ENCODE measurements at places on chromosomes 13 and 19.

- no peak for DNase-seq
Measured at GRCh38 chr19:18948075-18948975, 7.3 kb upstream of the HOMER3 start.

- peak; percentile 84 for DNase-seq
Measured at GRCh38 chr19:38233740-38234251, 9.8 kb upstream of the DPF1 start.

DNA sequence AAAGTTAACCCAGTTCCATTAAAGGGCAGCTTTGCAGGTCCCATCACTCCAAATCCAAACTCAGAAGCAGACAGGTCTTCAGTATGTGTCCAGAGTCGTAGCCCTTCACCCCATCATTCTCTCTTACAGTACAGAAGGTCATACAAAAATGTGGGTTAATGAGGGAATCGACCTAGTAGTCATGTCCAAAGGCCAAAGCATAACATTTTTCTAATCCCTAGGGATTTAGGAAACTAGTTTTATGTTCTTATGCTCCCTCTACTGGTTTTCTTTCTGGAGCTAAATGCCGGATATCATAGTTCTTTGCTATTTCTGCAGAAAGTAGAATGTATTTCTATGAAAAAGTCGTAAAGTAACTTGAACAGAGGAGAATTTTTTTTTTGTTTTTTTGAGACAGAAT lies 72.2 kb downstream of the DHRS12 start:
- no peak for DNase-seq

DNA sequence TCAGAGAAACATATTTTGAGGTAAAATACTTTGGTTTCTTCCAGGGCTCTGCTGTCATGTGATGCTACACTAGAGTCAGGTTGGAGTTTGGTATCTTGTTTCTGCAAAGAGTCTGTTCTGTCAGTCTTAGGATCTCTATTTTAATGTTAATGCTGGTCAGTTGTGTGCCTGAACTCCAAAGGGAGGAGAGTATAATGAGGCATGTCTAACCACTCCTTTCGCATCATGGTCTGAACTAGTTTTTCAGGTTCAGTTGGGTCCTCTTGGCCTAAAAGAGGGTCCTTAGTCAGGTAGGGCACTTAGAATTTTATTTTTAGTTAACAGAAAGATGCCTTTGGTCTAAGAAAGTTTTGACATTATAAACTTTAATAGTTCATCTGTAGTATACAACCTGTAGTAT lies 78.2 kb downstream of the FNDC3A start:
- no peak for DNase-seq

- no peak for DNase-seq
Measured at GRCh38 chr13:75760131-75761021, 124.2 kb downstream of the LMO7 start.

DNA sequence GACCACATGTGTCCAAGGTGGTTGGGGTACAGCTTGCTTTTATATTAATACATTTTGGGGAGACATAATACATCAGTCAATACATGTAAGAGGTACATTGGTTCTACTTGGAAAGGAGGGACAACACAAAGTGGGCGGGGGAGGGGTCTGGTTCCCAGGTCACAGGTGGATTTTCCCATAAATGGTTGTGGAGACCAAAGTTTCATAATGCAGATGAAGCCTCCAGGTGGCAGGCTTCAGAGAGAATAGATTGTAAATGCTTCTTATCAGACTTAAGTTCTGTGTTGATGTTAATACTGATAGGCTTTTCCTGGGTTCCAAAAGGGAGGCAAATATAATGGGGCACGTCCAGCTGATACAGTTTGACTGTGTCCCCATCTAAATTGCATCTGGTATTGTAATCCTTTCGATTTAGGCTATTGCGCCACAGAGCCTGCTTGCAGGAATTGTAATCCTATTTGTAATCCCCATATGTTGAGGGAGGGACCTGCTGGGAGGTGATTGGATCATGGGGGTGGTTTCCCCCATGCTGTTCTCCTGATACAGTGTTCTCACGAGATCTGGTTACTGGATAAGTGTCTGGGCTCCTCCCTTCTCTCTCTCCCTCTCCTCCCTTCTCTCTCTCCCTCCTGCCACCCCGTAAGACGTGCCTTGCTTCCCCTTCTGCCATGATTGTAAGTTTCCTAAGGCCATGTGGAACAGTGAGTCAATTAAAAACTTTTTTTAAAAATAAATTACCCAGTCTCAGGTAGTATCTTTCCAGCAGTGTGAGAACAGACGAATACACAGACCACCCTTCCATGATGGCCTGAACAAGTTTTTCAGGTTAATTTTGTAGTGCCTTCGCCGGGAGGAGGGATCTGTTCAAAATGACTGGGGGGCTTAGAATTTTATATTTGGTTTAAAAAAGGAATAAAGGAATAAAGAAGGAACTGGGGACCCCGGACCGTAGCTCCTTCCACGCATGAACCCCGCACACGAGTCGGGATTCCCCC lies 44.9 kb downstream of the ZNF823 start:
- DNase-seq: peak; percentile 59

- peak; percentile 88 for DNase-seq
Measured at GRCh38 chr13:25171517-25172302, at the start of gene AMER2. TSS of gene AMER2 (minus strand) at chr13:25172288. CDS start at chr13:25171619, 669 bp downstream.

GRCh38 chr13:48078251-48078656 lies 16.6 kb downstream of the MED4 start:
- peak; percentile 36 for DNase-seq

DNA sequence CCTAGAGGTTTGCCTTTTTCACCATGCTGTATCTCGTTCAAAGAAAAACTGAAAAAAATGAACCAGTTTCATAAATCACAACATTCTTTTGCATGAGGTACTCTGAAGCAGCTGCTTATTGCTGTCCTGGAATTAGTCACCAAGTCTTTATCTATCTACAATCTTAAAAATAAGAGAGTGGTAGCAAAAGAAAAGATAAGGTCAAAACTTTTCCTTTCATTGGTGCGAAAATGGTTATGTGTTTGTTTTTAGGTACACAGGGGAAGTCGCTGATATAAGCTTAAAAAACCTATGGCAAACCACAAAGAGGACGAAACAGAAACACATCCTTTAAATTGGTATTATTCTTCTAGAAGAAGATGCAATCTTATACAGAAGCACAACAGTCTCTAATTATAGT lies 20.7 kb downstream of the OBI1 start:
- DNase-seq: no peak

GRCh38 chr13:97185291-97185690 lies 36.8 kb upstream of the MBNL2 start:
- DNase-seq: no peak

- DNase-seq: no peak
Measured at GRCh38 chr13:65555962-65556361, 1674.2 kb downstream of the PCDH9 start.

GRCh38 chr13:25192052-25192451 lies 20.0 kb upstream of the AMER2 start:
- no peak for DNase-seq

DNA sequence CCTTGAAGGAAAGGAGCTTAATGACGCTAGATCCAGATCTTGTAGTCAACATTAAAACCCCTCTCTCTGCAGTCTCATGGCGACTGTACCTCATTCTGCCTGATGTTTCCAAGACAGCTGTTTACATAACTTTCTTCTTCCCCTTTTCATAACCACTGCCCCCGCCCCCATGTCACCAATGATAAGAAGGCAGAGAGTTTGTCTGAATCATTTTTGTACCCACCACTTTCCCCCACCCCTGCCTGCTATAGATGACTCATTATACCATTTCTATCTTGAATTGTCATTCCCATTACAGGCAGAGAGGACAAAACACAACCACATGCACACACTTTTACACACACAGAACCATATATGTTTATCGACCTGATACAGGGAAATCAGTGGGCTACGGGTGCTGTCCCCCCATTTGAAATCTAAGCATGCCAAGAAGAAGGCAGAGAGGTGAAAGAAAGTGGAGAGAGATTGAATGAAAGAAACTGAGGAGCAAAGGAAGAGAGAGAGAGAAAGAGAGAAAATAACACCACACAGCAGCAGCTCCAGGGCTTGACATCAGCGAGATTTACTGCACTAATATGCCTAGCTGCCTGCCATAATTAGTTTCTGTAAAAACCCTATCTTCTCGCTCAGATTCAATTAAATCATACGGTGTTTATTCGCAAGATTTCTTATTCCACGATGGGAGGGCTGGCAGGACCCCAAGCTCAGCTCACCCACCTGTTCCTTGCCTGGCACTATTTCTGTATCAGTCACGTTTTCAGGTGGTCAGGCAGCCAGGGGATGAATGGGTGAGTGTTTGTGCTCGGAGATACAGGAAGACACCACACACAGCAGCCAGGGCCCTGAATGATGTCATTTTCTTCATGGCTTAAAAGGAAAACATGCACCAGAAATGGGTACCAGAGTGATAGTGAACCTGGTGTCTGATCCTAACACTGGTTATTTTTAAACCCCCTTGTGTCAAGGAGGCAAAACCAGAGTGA lies 114.3 kb upstream of the SERP2 start:
- DNase-seq: no peak

- DNase-seq: no peak
Measured at GRCh38 chr19:40811478-40812341, 12.7 kb downstream of the EGLN2 start.

DNA sequence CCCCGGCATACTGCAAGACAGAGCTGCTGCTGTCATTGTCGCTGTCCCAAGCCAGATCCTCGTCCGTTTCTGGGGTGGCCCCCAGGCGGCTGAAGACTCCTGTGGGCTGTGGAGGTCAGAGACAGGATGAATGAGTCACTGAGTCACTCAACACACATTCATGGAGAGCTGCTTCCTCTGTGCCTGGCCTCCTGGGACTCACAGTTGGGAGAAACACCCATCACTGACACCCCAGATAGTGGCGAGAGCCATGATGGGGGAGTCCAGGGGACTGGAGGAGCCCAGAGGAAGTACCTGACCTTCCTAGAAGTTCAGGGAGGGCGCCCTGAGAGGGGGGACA lies 26.0 kb downstream of the C19orf47 start:
- DNase-seq: no peak

GRCh38 chr19:16837035-16837362 lies 7.8 kb downstream of the SIN3B start:
- no peak for DNase-seq

GRCh38 chr13:60689571-60689970 lies 292.6 kb downstream of the TDRD3 start:
- DNase-seq: no peak

DNA sequence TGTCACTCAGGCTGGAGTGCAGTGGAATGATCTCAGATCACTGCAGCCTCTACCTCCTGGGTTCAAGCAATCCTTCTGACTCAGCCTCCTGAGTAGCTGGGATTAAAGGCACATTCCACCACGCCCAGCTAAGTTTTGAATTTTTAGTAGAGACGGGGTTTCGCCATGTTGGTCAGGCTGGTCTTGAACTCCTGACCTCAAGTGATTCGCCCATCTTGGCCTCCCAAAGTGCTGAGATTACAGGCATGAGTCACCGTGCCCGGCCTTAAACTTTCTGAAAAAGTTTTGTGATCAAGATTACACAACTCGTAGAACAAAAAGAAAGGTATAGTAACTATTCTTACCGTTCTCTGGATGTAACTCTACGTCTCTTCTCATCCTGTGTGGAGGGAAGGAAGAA lies 21.2 kb downstream of the DNMT1 start:
- DNase-seq: no peak
